Fibroblast of skin of right quadriceps (primary cell): ENCODE measurements at places on chromosomes 7 and 10.

GRCh38 chr10:92081641-92082040, 158.1 kb downstream of the BTAF1 start:
- DNase-seq: peak; percentile 51

- DNase-seq: no peak
Observed at GRCh38 chr10:71363936-71364335, 32.8 kb upstream of the CDH23 start.

DNA sequence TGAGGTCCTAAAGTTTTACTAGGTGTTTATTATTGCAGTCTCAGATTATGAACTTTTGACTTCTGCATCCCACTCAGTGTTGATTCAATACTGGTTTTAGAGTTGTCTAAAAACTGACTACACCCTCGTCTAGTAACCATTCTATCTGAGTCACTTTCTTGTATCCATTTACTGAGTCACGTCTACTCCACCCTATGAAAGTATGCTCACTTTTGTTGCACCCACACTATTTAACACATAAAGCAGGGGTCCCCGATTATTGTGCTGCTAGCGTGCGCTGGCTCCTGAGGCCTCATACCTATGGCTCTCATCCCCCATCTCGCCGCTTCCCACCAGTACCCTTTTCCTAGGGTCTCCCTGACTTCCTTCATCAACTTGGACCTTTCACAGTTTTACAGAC, 2.0 kb downstream of the SAMD9 start:
- DNase-seq: peak; percentile 58

DNA sequence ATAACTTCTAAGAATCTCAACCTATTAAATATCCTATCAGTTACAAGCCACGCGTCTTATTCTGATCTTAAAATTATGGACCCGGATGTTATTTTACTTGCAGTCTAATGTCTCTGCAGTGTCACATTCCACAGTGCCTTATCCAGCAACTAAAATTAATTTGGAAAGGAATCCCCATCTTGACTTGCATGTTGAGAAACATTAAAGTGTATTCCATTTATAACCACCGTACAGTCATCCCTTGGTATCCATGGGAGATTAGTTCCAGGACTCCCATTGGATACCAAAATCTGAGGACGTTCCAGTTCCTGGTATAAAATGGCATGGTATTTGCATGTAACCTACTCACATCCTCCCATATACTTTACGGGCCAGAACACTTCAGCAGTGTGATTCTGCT, 194.7 kb downstream of the ARHGAP21 start:
- no peak for DNase-seq

DNA sequence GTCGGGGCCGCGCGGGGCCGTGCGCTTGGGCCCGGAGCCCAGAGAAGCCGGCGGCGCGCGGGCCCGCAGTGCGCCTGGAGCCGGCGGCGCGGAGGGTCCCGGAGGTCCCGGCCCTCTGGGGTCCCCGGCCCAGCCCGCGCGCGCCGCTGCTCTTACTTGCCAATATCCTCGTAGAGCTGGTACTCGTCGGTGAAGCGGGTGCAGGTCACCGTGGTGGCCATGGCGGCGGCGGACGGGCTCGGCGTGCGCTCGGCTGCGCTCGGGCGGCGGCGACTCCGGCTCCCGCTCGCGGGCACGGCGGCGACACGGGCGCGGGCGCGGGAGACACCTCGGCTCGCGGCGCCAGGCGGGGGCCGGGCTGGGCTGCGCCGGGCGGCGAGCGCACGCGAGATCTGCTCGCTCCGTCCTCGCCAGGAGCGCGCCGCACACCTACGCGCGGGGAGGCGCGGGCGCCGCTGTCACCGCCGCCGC, at the start of gene CAMK2B:
CAMK2B (minus strand) TSS at position 394 of the 471 bp plus-strand sequence; CDS start at position 221, 173 bp downstream.
- no peak for DNase-seq

GRCh38 chr10:113732966-113733365, 18.5 kb upstream of the PLEKHS1 start:
- DNase-seq: no peak

DNA sequence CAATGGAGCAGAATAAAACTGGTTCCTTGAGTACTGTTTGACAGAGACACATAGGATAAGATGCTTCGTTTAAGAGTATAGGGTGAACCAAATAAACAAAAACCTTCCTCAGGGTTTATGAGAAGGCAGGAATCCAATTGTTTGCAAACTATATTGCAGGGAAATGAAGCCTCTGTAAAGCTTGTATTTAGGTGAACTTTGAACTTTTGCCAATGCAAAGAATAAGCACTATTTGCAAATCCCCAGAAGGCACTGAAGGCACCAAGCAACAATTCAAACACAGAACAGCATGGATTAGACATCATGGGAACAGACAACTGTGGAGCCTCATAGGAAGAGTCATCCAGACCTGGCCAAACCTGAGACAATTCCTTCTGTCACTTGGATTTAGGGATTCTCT, 47.1 kb upstream of the WASL start:
- DNase-seq: no peak

DNA sequence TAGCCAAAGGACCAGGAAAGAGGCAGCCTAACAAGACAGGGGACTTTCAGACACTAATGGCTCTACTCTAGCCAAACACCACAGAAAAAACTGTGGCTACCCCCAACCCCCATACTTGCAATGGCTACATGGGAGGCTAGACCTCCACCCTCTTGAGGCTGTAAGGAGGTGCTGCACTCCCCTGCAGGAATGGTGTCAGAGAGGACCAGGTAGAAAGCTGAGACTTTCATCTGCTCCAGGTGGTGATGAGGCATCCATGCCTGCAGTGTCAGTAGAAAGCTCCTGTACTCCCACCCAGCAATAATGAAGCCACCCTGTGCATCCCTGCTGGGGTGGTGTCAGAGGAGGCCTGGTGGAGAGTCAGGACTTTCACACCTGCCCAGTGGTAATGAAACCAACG, 18.9 kb upstream of the SORCS3 start:
- DNase-seq: no peak

GRCh38 chr7:55568613-55569268, 3.6 kb downstream of the VOPP1 start:
- no peak for DNase-seq

GRCh38 chr7:67343572-67343971, 346.9 kb downstream of the TYW1 start:
- DNase-seq: no peak

- no peak for DNase-seq
Observed at GRCh38 chr10:6926971-6927370, 346.9 kb upstream of the PRKCQ start.

DNA sequence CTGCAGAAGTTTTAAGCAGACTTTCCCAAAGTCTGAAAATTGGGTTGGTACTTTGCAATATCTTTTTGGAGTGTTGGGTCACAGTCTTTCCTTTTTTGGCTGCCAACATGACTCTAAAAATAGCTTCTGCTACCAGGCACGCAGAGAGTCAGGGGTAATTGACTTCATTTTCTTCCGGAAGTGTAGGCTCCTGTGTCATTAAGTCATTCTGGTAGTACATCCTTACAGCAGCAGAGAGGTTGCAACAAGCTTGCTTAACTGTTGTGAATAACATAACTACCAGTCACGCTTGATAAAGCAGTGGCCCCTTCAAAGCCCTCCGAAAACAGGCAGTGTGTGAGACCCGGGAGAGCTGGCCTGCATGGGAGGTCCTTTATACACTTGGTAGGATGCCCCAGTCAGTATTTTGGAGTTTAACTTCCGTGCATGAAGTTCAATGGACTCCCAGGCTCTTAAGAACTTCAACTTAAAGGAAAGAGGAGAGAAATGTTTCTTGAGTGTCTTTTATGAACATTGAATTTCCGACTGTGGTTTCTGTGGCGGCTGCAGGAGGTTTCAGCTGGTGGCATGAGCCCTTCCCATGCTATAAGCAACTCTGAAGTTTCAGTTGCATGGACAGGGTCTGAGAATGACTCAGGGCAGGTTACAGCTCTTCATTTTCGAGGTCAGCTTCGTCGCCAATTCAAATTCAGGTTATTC, 310.7 kb downstream of the GALNT17 start:
- peak; percentile 3 for DNase-seq

DNA sequence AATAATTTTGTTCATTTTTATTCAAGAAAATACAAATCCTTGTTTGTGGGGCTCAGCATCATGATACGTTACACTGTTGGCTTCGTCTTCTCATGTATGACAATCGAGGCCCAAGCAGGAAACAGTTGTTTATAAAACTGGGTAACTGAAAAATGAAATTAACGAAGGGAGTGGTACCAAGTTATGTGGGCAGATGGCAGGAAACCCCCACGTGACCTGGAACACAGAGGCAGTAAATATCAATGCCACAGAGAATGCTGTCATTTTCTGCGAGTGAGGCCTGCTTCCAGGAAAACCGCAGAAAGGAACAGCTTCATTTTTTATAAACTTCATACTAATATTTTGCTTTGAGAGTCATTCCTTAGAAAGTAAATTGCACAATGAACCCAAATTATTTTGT, 201.0 kb upstream of the ADARB2 start:
- DNase-seq: no peak

- peak; percentile 76 for DNase-seq
Observed at GRCh38 chr7:85030893-85031292, 156.0 kb downstream of the SEMA3D start.

GRCh38 chr7:138625849-138626230, 75.3 kb downstream of the SVOPL start:
- no peak for DNase-seq

- DNase-seq: no peak
Observed at GRCh38 chr7:56291-56913, 136.0 kb upstream of the FAM20C start.

DNA sequence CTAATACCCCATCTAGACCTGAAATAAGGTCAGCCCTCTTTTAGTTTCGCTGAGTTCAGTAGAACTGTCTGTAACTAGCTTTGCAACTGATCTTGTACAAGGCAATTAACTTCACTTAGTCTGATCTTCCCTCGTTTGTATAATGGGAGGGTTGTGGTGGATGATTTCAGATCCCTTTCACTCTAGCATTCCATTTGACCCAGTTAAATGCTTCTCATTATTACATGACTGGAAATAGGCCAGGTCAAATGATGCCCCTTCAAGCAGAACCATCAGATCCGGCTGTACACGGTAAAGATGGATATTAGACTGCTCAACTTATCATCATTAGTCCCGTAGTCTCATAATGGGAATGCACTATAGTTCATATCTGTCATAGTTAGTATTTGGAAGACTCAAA, 1009.0 kb downstream of the LRMDA start:
- no peak for DNase-seq

- peak; percentile 72 for DNase-seq
Observed at GRCh38 chr7:20219446-20220292, 2.5 kb upstream of the MACC1 start.

- no peak for DNase-seq
Observed at GRCh38 chr7:106891548-106892410, 26.7 kb downstream of the PIK3CG start.

DNA sequence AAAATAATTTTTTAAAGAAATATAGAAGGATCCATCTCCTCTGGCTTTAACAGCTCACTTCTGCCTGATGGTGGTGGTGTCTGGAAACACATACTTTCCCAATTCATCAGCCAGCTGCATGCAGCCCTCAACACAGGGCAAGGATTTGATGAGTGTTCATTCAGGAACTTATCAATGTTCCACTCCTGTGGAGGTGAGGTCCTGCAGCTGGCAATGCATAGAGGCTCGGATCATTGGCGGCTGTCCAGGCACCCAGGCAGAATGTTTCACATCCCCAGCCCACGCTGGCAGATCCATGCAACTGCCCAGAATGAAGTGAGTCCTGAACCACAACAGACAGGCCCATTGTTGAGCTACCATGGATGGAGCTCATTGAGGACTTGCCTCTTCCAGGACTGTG, 55.2 kb upstream of the KCNMA1 start:
- DNase-seq: peak; percentile 51

- no peak for DNase-seq
Observed at GRCh38 chr7:155448632-155449007, 9.3 kb upstream of the EN2 start.

DNA sequence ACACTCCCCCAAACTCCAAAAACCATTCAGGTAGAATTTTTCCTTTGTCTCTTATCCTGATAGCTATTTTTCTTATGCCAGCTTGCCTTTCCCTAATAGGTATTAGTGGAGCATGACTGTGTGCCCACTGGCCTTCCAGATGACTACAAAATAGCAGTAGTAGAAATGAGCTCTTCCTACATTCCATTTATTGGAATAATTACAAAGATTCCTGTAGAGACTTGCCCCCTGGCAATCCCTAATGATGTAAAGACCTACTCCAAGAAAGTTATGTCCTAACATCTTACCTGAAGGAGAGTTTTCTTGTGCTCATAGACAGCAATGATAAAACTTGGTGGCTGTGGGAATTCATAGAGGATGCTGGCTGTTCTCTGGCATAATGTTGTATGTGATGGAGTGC, 501.8 kb downstream of the GATA3 start:
- DNase-seq: no peak

GRCh38 chr10:102781921-102782557, 38.3 kb downstream of the WBP1L start:
- DNase-seq: peak; percentile 29

GRCh38 chr7:149718730-149719049, 54.7 kb downstream of the ZNF467 start:
- no peak for DNase-seq

GRCh38 chr7:121547544-121548092, 151.5 kb upstream of the FAM3C start:
- DNase-seq: peak; percentile 53

GRCh38 chr10:21368022-21368582, 157.4 kb downstream of the SKIDA1 start:
- peak; percentile 13 for DNase-seq

- no peak for DNase-seq
Observed at GRCh38 chr7:77426052-77426404, 9.9 kb upstream of the GSAP start.

DNA sequence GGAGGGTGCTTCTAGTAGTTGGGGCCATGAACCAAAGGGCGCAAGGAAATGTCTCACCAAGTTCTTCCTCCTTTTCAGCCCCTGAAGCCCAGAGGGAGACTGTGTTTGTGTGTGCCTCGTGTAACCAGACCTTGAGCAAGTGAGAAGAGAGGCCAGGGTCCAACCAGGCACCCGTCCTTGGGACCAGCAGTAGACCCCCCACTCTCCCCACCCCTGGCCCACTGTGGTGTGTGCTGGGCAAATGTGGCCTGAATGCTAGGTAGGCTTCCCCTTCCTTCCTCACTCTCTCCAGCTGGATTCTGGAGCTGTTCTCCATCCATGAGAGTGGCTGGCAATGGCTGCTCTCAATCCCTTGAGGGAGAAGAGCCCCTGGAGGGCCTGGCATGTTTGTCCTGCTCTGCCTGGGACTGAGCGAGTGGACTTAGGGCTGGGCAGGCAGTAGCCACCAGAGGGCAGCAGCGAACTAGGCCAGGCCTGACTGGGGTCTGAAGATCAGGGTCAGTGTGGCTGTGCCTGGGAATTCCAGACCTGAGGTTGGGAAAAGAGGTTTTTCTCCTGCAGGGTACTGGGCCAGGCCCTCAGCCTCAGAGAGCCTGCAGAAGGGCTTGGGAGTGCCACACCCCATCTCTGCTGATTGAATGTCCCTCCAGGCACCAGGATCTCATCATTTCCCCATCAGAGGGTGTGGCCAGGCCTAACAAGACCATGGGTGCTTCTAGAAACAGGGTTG, 12.5 kb downstream of the SFRP5 start:
- DNase-seq: peak; percentile 26
